Fibroblast of skin of left quadriceps (primary cell): ENCODE measurements at places on chromosomes 6 and 20.
A peak's percentile ranks its signal among the peaks of the same experiment; 100 is the strongest.

DNA sequence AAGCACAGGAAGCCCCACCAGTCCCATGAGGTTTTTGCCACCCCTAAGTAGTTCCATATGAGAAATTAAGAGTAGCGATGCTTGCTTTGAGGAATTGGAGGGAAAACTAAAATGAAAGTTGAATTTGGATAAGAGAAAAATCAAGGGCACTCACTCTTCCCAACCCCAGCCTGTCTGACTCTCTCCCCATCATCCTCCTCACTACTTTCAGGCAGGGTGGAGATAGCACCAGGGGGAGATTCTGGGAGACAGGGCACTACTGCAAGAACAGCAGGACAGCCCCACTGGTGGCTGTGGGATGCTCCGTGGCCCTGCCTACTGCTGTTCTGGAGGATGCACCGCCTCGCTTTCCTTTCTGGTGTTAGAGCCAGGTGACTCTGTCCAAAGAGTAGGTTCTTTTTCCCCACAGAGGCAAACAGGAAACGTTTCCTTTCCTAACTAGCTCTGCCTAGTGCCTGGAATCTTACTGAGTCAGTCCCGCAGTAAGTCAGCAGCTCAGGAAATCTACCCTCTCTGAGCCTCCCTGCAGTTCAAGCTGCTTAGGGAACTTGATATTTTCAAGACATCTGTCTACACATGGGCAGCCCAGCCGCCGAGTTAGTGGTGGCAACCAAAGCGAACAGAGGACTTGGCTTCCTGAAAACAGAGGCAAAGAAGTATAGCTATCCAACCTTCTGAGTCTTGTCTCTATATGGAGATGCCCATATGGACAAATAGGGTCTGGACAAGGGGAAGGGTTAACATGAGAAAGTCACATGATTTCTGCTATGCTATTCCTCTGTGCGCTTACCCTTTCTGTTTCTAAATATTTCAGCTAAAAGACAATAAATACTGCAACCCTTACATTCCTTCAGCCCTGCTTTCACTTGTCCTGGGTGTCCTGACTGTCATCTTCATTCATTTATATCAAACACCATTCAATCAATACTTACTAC, 11.4 kb downstream of the HLA-E start:
- no peak for DNase-seq

GRCh38 chr20:10781526-10781925, 107.7 kb upstream of the JAG1 start:
- DNase-seq, result no peak

DNA sequence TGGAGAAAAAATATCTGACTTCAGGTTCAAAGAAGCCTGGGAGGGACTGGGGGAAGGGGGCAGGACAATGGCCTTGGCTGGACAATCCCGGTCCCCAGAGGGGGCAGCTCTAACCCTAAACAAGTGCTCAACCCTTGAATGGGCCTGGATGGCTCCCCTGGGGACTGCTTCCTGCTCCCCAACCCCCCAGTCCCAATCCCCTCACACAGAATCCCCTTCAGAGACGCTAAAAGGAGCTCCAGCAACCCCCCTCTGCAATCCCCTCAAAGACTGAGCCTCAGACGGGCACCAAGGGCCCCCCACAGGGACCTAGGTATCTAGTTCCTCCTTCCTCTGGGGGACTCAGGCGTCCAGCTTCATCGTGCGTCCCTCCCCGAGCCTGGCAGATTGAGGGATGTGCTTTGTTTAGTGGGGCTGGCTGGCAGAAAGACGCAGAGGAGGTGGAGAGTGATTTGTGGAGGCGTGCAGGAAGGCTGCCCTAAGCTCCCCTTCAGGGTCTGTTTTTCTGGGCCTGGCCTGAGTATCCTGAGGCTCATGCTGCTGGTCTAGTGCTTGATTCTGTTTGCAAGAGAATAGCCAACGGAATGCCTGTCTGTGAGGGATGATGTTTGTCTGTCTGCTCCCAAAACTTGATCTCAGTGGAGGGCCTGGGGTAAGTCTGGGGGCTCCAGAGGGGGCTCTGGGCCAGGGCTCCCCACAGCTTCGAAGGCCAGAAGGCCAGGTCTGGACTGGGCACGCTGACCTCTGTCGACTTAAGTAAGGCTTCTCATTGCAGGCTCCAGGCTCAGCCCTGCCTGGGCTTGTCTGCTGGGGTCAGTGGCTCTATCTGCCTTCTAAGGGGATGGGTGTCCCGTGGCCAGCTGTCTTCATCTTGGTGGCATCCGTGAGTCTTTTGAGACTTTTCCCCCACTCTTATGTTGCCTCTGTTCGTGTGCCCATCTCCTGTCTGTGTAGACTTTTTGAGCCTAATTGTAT, 1.7 kb upstream of the POU5F1 start:
- DNase-seq, result no peak

- no peak for DNase-seq
Measured at GRCh38 chr6:54085541-54085940, 25.7 kb upstream of the MLIP start.

- no peak for DNase-seq
Measured at GRCh38 chr6:3398165-3398562, 58.7 kb downstream of the SLC22A23 start.

GRCh38 chr20:62511915-62512610, 36.3 kb upstream of the GATA5 start:
- DNase-seq, result no peak

GRCh38 chr20:6055981-6056569, 2.2 kb upstream of the LRRN4 start:
- no peak for DNase-seq

DNA sequence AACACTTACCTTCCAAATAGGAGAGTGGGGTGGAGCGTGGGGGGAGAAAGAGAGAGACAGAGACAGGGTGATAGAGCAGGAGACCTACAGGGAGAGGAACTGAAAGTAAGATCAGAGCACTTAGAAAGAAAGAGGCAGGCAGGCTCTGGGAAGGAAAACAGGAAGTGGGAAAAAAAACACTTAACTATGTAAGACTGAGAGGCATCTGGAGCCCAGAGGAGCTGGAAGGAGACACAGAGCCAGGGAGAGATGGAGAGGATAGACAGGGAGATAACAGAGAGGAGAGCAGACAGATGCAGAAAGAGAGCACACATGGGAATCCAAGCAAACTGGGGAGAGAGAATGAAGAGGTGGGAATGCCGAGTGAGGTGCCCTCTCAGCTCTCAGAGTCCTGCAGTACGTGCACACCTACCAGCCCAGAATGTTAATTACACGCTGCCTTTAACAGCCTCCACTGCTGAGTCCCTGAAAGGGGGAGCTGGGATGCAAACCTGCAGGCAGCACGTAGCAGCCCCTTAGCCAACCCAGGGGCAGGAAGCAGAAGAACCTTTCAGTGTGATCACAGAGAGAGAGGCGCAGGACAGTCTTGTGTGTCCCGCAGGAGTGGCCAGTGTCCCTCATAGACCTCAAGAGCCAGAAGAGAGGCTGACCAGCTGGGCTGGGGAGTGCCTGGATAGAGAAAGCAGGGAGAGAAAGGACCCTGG, 132.7 kb upstream of the LRFN2 start:
- peak; percentile 53 for DNase-seq

GRCh38 chr6:138971601-138972000, 16.5 kb downstream of the REPS1 start:
- no peak for DNase-seq

GRCh38 chr20:36872852-36873251, 3.1 kb upstream of the TLDC2 start:
- DNase-seq, result no peak

DNA sequence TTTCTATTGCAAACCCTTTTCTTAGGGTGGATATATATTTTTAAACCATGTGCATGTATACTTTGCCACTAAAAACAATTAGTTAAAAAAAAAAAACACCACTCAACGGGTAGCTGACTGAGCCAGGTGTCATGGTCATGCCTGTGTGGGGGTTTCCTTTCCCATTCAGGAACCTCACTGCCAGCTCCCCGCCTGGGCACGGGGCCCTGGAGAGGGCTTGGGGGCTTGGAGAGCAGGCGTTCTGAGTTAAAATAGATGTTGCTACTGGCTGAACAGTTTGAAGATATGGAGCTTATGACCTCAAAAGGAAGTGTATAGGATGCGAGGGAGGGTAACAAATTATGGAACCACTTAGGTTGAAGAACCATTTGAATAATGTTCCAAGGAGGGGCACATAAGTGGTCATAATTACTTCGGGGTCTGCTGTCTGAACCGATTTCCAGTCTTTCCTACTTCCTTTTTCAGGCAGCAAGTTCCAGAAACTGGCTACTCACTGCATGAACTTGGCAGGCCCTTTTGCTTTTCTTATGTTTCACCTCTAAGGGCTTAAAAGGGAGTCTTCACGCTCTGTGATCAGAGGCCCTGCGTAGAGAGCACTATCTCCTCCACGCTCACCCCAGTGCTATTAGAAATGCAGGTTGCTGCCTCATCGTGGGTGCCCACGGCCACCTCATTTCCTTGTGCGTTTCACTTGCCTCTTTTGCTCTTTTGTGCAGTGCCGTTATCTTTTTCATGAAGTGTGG, 9.9 kb downstream of the STX16 start:
- no peak for DNase-seq

DNA sequence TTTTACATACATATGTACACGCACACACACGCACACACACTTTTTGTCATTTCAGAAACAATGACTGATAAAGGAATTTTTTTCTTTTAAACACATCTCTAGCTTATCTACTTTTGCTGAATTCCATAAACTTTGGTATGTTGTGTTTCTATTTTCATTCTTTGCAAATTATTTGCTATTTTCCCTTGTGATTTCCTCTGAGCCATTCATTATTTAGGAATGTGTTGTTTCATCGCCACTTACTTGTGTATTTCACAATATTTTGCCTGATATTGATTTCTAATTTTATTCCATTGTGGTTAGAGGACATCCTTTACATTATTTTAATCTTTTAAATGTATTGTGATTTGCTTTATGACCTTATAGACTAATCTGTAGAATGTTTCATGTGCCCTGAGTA, 23.6 kb upstream of the OR2J2 start:
- DNase-seq, result no peak

DNA sequence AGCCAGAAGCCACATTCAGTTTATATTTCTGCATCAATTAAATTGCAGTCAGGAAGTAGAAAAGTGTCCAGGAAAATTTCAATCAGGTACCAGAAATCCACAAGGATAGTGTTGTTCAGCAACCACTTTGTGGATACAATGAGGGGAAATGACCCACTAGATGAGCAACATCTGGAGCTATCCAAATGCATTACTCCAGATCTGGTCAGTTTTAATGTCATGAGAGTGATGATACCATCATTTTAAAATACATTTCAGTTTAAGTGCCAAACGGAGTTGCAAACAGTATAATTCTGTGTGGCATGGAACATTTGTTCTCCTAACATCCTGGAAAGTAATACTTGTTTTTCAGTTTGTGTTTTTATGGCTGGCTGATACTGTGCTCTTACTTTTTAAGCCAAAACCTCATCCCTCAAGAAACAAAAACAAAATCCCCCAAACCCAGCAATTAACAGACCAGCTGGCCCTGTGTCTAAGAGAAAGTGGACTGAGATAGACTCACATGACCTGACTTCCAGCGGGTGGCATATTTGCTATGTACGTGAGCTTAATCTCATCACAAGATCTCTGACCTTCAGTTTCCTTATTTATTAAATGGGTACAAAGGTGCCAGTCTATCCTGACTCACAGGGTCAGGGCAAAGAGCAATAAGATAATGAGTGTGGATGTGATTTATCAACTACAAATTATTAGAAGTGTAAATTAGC, 58.8 kb upstream of the CNKSR3 start:
- DNase-seq, result no peak

- DNase-seq, result no peak
Measured at GRCh38 chr20:57662456-57663240, 42.4 kb upstream of the ZBP1 start.

GRCh38 chr20:39394461-39394860, 432.3 kb downstream of the DHX35 start:
- no peak for DNase-seq

GRCh38 chr6:11607383-11607782, 69.8 kb downstream of the TMEM170B start:
- no peak for DNase-seq

DNA sequence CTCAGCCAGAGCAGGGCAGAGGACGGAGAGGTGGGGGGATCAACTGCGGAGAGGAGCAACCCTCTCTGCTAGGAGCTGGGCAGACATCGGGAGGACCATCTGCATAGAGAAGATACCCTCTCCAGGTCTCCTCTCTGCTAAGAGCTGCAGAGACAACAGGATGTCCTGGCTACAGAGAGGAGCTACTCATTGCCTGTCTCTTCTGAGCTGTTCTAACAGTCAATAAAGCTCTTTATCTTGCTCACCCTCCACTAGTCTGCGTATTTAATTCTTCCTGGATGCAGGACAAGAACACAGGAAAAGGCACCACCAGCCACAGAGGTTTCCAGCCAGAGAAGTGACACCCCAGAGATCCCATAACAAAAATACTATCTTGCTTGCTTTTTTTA, 871.1 kb upstream of the GJE1 start:
- DNase-seq, result no peak

GRCh38 chr6:110617057-110617456, 140.6 kb upstream of the SLC22A16 start:
- no peak for DNase-seq

DNA sequence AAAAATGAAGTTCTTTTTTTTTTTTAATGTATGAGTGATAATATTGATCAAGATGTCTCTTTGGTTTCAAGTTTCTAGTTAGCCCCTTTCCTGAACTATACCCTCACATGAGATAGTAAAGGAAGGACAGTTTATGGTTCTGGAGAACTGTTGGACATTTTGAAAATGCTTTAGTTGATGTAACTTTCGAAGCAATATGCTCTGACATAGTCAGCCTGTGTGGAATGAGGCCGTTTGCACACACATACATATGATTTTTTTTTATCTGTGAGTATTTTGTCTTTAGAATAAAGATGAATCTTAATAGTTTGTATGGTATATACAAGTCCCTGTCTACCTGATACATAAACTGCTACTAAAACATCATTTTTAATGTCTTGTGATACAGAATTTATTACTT, 177.0 kb downstream of the ARID1B start:
- DNase-seq, result no peak

GRCh38 chr6:136609873-136610706, 59.9 kb upstream of the MAP7 start:
- peak; percentile 98 for DNase-seq

GRCh38 chr20:21074605-21075336, 31.4 kb downstream of the LINC00237 start:
- no peak for DNase-seq

DNA sequence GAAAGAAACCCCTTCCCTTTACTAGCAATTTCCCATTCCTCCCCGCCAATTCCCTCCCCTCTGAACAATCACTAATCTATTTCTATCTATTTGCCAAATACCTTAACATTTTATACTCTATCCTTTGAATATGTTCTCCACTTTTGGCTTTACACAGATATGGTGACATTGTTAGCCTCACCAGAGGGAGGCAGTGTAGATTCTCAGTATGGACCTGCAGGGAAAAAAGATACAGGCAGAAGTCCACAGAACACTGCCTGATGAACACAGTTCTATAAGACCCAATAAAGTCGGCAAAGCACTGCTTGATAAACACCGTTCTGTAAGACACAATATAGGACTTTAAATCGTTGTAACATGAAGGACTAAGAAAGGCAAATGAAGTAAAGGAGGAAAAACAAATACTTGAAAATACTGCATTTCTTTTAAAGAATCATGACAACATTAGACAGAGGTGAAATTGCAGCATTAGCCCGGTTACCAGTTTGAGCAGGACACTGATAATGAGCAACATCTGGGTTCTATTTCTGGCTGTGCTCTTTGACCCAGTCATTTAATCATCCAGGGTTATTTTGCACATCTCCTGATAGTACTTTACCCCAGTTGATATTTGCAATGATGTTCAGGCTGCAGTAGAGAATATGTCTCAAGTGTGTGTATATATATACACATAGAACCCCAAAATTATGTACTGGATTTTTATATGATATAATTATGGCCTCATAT, 296.8 kb downstream of the UTRN start:
- no peak for DNase-seq
